ENCODE measurements at places on chromosomes 5 and 9. TPM values are rescaled to one million over a fixed set of nuclear protein-coding genes. Genes with fewer than 3 reads are reported as not detected.

The ITGA1 gene
- total RNA-seq: 13.2 TPM

The NUTM2F gene
- not detected for total RNA-seq

The KCNT1 gene
- 0.48 TPM for total RNA-seq

The ARL14EPL gene
- total RNA-seq: not detected

GRCh38 chr5:74765929-74766328 lies 988 bp downstream of the GFM2 start:
- no peak for DNase-seq

GRCh38 chr5:80607832-80608231 lies 37.8 kb upstream of the ANKRD34B start:
- no peak for DNase-seq

- no peak for DNase-seq
These were observed 318.1 kb downstream of the PIK3R1 start for GRCh38 chr5:68533571-68534084.

DNA sequence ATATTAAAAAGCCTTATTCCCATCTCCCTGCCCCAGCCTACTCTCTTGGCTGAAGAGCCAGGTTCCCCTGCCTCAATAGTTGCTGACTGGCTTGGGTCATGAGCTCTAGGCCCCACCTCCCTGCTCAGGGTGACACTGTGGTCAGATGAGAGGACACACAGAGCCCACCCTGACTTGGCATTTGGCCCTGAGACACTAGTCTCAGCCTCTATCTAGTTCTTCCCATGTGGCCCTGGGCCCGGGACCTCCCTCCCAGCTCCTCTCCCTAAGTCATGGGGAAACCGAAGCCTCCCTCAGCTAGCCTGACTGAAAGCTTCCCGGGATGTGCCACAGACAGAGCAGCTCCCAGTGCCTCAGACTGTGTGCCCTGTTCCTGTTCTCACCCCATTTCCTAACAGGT lies 5.8 kb upstream of the MYOZ3 start:
- no peak for DNase-seq

- DNase-seq: no peak
These were observed 102.6 kb downstream of the TMEM232 start for GRCh38 chr5:110623874-110624273.

DNA sequence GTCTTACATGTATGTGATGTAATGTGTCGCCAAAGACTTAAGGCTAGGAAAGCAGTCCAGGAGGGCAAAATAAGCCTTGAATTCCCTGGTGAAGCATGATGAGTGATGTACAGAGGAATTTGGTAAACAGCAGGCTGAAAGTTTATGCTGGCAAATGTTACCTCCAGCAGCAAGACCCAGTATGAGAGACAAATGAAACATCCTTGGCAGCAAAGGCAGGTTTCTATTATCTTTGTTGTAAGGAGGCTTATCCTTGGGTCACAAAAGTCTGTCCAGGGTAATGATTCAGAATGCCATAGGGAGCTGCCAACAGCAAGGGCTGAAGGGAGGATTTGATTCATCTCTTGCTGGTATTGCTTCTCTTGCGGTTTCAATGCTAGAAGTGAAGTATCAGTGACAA lies 75.9 kb upstream of the HTR4 start:
- no peak for DNase-seq
